ENCODE measurements at places on chromosomes 3 and 15.

GRCh38 chr3:17749705-17750293 is 7.4 kb upstream of the TBC1D5 start:
- no peak for DNase-seq

GRCh38 chr15:48595981-48596380 is 49.5 kb downstream of the FBN1 start:
- no peak for DNase-seq

- no peak for DNase-seq
Observed at GRCh38 chr3:64488939-64489338, 198.9 kb downstream of the ADAMTS9 start.

DNA sequence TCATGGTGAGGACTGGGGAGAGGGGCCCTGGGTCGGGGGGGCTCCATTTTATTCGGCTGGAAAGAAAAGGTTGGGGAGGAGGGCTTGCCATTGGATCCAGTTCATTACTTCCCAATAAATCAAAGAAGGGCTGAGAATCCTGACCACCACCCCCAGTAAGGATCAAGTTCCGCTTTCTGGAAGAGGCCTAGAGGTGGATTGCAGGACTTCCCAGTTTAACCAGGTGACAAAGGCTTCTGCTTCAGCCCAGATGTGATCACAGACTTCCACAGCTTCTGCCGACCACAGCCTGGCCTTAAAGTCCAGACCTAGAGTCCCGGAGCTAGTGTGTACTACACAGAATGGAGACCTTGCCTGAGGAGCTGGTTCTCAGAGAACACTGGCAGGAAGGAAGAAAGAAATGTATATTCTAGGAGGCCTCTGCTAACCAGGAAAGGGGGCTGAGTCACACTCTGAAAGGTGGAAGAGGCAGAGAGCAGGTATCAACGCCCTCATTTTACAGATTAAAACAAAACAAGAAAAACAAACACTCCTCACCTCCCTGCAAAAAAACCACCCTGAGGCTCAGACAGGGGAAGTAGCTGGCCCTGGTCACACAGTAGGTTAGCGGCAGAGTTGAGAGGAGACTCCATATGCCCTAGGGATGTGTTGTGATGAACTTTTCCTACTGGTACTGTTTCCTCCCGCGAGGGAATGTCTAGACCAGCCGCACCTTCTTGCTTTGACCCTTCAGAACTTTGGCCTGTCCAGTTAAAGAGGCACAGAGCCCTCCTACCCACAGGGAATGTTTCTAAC is 1.1 kb upstream of the CEMIP start:
- no peak for DNase-seq

DNA sequence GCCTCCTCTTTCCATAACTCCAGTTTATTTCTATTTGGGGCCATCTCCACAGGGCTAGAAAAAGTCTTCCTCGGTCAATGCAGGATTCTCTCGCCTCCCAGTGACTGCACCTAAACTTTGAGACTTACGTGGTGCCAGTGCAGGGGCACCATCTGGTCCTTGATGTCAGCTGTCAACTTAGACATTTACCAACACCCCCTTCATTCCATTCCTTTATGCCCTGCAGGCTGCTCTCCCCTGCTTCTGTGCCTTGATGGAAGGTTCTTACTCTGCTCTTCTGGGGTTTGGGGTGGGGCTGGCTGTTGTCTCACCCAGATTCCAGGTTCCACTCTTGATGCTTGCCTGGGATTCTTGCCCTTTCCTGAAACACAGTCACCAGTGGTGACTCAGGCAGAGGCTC is 101.8 kb downstream of the ST8SIA2 start:
- no peak for DNase-seq

GRCh38 chr3:108175352-108175751 is 46.9 kb downstream of the IFT57 start:
- no peak for DNase-seq

GRCh38 chr15:100254285-100254684 is 87.5 kb downstream of the ADAMTS17 start:
- no peak for DNase-seq

- DNase-seq = no peak
Observed at GRCh38 chr3:146325170-146325569, 74.3 kb upstream of the PLSCR4 start.

- DNase-seq = no peak
Observed at GRCh38 chr3:47892286-47893040, 89.5 kb downstream of the DHX30 start.

DNA sequence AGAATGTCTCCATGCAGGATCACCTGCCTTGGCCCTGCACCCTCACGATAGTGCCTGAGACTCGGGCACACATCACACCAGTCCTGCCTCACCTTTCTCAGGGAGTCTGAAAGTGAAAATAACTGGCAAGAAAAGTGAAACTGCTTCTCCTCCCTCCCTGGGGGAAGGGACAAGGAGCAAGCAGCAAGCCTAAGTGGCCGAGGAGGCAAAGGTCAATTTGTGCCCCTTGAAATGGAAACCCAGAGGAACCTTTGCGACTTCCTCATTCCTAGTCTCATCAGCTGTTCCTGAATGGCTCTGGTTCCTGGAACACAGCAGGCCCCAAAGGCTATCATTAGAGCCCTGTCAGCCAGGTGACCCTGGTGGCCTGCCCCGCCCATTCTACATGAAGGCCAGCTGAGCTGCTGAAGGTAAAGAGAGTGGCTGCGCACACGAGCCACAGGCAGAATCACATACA is 28.0 kb upstream of the SLCO2A1 start:
- no peak for DNase-seq

GRCh38 chr15:80455668-80456442 is 51.7 kb downstream of the ARNT2 start:
- peak; percentile 63 for DNase-seq

- DNase-seq = no peak
Observed at GRCh38 chr15:99906793-99907192, 173.6 kb upstream of the LYSMD4 start.

DNA sequence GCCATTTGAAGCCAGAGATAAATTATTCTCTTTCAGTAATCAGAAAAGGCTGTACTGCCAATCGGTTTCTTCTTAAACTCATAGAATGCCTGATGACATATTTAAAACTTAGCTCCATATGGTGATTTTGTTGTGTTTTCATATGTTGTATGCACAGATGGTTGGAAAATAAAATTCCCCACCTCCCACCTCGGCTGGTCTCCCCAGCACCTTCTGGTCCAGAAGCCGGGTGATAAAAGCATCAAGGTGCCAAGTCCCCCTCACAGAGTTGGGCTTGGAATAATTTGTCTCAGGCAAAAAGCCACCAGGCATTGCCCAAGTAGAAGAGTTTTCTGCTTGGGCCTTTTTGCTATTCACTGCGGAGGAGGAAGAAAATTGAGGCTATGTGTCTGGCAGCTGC is 18.4 kb downstream of the LARS2 start:
- DNase-seq = no peak

DNA sequence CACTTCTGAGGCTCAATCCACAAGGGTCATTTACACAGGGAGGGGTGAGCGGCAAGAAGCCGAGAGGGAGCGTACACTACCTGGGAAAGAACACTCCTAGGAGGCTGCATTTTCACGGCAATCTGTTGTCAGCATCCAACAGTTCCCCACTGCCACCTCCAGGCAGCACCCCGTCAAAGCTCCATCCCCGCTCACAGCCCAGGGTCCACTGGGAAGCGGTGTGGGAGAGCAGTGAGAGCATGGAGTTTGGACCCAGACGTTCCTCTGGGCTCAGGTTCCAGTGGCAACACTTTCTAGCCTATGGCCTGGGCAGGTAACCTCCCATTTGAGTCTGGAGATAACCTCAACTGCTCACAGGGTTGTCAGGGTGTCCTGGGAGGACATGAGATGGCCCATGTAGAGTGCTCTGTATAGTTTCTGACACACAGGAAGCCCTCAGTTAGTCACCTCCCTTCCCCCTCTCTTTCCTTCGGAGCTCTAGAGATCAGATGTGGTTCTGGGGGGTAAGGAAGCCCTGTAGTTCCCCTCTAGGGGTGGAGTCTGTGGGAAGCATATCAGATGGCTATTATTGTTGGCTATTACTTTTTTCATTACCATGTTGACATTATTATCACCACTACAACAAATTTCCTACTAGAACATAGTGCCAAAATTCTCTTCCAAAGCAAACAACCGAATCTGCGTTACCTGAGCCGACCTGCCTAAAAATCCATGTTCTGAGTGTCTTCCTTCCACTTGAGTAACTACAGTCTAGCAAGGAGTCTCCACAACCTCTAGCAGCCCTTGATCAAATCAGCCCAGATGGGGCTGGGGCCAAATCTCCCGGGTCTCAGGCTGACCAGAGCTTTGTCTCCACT is 29.1 kb downstream of the RUVBL1 start:
- DNase-seq = no peak

DNA sequence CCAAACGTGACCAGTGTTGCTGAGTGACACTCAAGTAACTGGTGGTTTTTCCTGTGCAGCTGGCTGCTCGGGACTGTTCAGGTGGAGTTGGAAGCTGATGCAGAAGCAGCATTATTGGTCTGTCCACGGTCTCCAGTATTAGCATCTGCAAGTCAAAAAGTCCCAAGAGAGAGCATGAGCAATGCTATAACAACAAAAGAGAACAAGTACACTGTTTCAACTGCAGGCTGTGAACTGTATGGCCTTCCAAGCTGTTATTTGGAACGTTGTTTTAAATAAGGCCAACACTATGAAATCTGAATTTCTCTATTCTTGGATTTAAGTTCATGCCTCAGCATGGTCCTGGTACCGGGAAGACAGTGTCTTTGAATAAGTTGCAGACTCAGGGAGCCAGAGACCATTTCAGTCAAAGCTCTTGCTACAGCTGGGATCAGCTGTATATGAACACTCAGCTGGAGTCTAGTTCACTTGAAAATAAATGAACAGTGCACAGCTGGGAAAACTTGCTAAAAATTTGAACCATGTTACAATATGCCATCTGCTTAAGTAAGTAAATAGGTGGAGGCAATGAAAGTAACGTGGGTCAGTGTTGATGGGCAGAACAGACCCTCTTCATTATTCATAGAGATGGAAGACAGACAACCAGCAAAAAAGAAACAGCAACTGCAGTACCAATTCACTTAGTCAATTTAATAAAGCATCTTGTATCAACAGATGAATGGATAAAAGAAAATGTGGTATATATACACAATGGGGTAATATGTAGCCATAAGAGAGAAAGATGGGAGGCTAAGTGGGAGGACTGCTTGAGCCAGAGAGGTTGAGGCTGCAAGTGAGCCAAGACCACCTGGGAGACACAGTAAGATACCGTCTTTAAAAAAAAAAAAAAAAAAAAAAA is 45.1 kb downstream of the NR1I2 start:
- DNase-seq = no peak

DNA sequence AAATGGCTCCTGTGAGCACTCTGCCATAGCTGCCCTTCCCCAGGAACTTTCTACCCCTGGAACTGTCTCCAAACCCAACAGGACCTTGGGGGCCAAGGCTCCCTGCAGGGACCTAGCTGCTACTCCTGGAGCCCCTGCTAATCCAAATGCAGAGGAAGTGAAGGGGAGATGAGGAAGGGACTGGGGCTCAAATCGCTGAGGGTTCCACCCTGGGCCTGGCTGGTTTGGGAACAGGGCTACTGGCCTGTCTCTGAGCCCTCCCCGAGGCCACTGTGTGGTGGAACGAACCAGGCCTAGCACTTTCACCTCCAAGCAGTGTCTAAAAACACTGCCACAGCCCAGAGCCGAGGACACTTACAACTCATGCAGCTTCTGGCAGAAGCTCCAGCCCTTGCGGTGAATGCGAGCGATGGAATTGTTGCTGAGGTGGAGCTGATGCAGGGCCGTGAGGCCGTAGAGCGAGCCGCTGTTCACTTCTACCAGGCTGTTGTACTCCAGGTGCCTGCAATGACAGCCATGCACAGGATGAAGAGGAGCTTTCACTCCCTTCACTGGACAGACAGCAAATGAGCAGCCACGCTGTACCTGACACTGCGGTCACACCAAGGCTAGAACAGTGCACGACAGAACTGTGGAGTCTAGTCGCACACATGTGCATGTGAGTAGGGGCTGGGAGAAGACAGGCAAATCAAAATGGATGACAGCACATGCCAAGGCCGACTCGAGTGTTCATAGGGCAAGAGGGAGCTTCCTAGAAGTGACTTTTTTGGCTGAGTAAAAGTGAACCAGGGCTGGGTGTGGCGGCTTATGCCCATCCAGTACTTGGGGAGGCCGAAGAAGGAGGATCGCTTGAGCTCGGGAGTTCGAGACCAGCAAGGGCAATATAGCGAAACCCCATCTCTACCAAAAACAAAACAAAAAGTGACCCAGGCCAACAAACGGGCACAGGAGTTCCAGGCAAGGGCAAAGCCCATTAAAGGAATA is 90.8 kb downstream of the LRIG1 start:
- DNase-seq = no peak

DNA sequence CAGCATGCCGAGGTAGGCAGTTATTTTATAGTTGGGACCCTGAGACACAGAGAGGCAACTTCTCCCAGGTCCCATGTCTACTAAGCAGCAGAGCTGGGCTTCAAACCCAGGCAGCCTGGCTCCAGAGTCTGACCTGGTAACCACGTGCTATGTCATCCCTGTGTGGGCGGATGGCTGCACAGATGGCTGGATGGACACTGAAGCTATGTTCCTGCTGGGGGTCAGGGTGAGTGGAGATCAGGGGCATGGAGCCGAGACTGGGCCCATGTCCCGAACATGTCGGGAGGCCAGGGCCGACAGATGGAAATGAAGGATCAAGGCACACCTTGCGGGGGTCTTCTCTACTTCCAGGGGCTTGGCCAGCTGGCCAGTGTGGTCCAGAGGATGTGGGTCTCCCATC is 9.3 kb upstream of the FBLN2 start:
- DNase-seq = no peak

DNA sequence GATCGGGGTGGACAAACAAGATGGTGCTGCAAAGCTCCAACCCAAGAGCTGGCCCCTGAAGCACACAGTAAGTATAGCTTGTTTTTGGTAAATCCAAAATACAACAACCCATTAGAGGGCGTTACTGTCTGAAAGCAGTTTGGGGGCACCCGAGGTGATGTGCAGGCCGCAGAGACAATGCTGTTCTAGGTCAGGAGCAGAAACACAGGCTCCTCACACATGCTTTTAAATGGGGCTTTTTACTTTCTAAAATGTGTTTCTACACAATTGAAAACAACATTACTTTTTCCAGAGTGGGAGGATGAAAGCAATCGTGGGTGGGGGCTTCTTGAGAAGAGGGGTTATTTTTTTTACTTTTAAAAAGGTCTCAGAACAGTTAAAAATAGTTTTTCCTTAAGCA is 1029.3 kb upstream of the CFAP20DC start:
- peak; percentile 67 for DNase-seq

GRCh38 chr3:166818464-166818863 is 561.6 kb downstream of the ZBBX start:
- no peak for DNase-seq

- DNase-seq = no peak
Observed at GRCh38 chr3:195149292-195150030, 121.5 kb downstream of the XXYLT1 start.

DNA sequence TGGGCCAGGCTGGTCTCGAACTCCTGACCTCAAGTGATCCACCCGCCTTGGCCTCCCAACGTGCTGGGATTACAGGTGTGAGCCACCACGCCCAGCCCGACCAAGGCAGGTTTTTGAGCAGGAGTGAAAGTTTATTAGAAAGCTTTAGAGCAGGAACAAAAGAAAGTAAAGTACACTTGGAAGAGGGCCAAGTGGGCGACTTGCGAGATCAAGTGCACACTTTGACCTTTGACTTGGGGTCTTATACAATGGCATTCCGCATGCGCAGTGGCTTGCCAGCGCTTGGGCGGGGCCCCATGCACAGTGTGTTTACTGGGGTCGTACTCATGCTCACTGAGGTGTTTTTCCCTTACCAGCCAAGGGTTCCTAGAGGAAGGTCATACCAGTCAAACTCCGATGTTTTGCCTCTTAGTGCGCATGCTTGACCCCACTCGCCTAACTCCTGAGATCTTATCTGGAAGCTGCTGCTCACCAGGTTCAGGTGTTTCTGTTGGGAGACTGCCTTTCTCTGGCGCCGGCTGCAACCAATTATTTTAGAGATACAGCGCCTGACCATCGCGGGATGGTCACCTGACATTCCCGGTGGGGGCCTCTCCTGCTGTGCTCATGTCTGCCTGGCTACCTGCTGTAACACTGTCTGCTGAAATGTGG is 46.9 kb upstream of the FLNB start:
- no peak for DNase-seq

Data from CD4-positive, alpha-beta T cell treated with Interleukin-17A for 4 hours (primary cell).